Stimulated activated CD4-positive, alpha-beta T cell treated with anti-CD3 and anti-CD28 coated beads, Interleukin-1b, Interleukin-23, amount 100 ng/mL, for 1 hour (primary cell): ENCODE measurements at places on chromosomes 2 and 18.

DNA sequence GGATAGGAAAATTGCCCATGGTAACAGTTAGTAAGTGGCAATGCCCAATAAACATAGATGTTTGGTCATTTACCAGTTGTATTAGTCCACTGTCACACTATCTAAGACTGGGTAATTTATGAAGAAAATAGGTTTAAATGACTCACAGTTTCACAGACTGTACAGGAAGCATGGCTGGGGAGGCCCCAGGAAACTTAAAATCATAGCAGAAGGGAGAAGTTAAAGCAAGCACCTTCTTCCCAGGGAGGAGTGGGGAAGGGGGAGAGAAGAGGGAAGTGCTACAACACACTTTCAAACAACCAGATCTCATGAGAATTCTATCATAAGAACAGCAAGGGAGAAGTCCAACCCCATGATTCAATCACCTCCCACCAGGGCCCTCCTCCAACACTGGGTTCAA, 23.4 kb downstream of the NR4A2 start:
- no peak for DNase-seq

DNA sequence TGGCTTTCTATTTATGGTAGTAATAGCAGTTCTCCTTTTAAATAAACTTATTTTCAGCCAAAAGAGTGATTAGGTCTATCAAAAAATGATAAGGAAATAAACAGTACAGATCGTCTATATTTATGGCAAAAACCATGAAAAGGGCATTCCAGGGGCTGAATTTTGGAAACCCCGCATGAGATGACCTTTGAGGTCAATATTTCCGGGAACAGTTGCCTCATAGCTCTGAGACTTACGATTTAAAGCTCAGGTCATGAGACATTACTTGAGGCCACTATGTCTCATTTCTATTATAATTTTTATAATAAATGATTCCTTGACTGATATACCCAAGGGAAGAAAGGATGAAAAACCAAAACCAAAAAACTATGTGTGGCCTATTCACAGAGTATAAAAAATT, 101.1 kb downstream of the LDLRAD4 start:
- no peak for DNase-seq

- DNase-seq: no peak
These were observed 57.1 kb downstream of the SLC16A14 start for GRCh38 chr2:230011617-230012016.

DNA sequence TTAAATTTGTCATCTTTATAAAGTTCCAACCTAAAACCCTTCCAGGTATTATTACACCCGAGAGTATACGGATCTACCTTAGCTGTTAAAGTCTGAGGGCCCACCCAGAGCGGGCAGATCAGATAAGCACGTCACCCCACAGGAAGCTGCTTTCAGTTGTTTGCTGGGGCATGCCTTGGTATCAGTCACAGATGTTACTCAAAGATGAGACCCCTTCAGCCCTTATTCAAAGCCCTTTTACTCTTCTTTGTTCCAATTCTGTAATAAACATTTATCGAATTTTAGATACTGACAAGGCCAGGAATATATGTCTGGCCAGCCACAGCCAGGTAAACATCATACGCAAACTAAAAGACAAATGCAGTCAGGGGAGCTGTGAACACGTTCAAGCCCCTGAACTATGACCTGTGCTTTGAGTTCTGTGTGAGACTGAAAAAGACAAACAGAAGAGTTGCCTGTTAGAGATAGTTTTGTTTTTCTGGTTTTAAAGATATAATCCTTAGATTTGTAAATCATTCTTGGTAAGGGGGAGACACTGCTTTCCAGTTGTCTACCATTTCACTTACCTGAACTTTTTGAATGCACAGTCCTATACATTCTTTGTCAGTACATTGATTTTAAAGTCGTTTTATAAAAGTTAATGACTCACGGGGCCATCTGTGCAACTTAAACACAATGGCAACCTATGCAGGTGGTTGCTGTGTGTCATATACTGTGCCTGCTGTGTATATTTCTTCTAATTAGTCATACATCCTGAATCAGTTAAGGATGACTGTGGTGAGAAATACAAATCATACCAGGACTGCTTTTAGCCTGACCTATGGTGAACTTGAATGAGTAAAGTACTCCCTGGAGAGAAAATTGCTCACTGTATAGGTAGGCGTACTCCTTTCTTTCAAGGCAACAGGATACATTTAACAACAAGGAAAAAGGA, 100.5 kb upstream of the ITPRID2 start:
- no peak for DNase-seq
